ENCODE measurements at places on chromosomes 16 and 17. TPM values are rescaled to one million over a fixed set of nuclear protein-coding genes. Genes with fewer than 3 reads are reported as not detected.

- no peak for DNase-seq
Observed at GRCh38 chr17:46977348-46977747, 1.7 kb downstream of the RPRML start.

DNA sequence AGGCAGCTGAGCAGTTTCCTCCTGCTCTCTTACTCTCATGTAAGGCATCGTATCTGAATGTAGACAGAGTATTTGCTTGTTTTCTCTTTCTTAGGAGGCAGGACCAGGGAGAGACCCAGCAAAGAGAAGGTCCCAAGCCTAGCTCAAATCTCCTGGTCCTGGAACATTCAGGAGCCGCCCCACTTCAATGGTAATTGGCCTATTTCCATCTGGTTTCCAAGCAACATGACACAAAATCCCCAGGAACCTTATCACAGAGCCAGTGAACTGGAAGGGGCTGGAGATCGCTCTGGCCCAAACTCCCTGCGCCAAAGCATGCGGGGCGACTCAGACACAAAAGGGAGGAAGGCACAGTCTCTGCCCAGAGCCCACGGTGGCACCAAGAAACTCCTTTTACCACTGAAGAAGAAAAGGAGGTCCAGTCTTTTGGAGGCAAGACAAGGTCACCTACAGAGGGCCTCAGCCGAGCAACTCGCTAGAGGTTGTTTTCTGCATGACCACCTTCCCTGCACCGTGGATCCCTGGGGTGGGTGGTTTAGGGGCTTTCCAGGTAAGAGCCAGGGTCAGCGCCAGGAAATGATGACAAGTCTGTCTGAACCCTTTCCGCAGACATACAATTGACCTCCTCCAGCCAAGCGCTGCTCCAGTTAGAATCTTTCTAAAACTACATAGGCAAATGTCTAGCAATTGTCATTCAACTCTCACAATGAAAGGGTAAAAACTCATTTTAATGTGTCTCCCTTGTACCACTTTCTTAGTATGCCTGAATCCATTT is 394.7 kb downstream of the SOX9 start:
- no peak for DNase-seq

Gene TBC1D3K
- not detected for total RNA-seq

Gene C16orf92
- not detected for total RNA-seq

- DNase-seq = no peak
Observed at GRCh38 chr17:82912484-82913089, 72.8 kb upstream of the ZNF750 start.

DNA sequence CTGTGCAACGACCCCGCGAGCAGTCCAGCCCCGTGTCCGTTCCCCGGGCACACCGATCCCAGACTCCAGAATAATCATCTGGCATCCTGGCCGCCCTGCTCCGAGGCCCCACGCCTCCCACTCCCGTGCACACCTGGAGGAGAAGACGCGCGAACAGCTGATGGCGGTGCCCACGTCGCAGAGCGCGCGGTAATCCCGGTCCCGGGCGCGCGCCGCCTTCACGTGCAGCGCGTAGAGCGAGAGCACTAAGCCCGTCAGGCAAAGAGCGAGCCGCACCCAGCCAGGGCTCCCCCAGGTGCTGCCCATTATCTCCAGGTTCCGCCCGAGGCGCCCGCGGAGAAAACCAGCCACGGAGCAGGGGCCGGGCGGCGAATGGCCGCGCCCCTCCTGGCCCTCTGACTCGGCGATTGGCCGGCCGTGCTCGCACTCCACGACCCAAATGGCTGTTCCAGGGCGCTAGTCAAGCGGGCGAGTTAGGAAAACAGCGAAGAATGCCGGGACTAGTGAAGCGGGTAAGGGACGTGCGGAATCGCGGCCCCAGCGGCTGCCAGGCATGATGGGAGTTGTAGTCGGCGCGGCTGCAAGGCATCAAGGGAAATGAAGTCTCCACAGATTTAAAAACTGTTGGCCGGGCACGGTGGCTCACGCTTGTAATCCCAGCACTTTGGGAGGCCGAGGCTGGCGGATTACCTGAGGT is at the start of gene VKORC1:
VKORC1 (minus strand) TSS at position 374 of the 697 bp plus-strand sequence; CDS start at position 306, 68 bp downstream.
- peak; percentile 98 for DNase-seq

DNA sequence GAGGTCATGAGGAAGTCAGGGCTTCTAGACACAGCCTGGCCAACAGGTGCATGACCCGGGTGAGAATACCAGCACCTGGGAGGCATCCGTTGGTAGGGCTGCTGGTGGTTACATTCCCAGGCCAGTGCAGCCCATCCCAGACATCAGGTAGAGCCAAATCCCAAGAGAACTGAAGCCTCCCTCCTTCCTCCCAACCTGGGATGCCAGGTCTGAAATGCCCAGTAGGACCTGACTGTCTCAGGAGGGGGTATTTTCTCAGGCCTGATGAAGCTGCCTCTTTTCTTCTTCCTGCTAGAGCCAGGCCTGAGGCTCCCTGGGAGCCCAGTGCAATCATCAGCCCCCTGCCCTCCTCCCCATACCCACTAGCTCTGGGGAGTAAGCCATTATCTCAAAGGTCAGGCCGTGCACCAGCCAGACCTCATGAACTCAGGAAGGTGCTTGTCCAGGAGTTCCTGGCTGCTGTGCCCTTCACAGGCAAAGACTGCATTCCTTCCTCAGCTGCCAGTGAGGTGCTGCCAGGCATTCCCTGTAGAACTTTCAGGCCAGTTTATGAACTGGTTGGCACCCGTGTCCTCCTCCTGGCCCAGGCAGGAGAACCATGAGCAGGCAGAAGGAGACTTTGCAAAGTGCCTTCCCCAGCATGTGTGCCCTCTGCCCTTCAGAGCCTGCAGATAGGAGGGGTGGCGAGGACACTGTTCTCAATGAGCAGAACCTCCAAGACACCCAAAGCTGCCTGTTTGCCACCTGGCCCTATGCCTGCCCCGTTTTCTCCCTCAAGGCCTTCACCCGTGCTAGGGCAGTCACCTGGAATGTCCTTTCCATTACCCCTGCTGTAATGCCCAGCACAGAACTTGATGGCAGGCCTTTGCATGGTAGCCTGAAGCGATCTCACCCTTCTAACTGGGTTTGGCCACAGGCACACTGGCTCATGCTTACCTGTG is 7.6 kb downstream of the TBX2 start:
- DNase-seq = no peak

DNA sequence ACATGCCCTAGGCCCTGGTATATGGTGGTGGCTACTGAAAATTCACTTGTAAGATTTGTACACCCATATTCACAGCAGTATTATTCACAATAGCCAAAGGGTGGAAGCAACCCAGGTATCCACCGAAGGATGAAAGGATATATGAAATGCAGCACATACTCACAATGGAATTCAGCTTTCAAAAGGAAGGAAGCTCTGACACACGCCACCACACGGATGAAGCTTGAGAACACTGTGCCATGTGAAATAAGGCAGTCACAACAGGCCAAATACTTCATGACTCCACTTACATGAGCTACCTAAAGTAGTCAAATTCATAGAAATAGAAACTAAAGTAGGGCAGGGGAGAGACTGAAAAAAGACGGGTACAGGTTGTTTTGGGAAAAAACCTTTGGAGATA is 2.9 kb downstream of the XPO6 start:
- DNase-seq = no peak

- DNase-seq = no peak
Observed at GRCh38 chr16:70421473-70422311, 17.2 kb downstream of the ST3GAL2 start.

GRCh38 chr16:82643136-82643535 is 16.4 kb downstream of the CDH13 start:
- DNase-seq = no peak

DNA sequence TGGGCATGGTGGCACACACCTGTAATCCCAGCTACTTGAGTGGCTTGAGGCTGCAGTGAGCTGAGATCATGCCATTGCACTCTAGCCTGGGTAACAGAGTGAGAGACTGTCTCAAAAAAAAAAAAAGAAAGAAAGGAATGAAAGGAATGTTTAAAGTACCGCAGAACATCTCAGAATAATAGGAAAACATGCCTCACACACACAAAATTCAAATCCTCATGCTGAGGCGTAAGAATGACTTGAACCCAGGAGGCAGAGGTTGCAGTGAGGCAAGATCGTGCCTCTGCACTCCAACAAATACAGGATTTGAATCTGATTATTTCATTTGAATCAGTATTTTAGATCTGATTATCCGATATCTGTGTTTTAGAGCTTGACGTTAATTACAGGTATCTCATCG is 21.3 kb upstream of the GAA start:
- no peak for DNase-seq

DNA sequence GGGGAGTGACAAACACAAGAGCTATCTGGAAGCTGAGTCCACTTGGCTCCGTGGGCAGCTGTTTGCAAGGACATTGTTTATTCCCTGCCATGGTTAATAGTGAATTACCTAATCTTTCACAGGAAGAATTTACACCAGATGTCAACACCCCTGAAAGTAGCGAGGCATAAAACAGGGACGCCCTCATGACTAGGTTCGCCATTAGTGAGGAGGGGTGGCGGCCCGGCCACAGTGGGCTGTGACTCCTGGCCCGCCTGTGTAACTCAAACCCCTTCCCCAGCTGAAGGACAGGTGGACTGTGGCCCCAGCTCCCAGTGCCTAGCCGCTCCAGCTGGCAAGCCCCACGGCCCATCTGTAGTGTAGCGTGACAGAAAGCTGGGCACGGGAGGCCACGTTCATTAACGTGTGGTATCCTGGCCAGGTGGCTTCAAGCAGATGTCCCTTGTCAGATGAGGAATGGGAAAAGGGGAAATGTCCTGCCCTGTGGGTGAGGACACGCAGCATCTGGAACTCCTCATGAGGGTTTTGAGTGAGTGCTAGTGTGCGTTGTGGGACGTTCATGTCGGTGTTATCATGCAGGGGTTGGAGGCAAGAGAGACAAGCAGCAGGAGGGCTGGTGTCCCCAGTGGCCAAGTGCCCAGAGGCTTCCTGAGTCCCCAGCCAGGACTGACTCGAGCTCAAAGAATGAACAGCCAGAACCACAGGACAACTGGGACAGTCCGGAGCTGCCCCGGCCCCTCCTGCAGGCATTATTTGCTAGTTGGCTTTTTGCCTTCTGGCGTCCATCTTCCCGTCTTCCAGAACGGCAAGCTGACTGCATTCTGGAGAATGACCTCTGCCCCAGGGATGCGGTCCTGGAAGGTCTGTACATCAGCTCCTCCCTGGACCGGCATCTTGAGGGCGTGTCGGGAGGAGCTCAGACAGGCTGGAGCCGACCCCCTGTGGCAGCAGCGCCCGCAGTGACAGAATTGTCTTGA is 19.2 kb downstream of the KDM8 start:
- peak; percentile 76 for DNase-seq

DNA sequence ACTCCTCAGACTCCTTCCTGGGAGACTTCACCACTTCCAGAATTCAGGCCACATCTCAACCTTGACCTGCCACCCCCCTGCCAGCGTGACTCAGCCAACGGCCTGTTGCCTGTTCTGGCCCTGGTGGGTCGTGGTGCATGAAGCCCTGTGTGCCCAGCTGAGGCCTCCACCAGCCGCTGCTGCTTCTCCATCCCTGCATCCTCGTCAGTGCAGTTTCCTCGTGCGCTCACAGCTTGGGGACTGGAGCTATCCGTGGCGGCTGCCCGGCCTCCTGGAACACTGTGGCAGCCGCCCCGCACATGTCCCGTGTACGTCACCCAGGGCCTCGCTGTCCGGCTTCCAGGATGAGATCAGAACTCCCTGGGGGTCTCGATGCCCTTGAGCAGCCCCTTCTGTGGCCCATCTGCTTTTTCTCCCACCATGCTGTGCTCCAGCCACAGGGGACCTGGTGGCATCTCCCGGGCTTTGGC is 8.0 kb upstream of the TEDC2 start:
- DNase-seq = no peak

GRCh38 chr17:57595947-57596695 is 149.0 kb downstream of the CCDC182 start:
- DNase-seq = no peak

DNA sequence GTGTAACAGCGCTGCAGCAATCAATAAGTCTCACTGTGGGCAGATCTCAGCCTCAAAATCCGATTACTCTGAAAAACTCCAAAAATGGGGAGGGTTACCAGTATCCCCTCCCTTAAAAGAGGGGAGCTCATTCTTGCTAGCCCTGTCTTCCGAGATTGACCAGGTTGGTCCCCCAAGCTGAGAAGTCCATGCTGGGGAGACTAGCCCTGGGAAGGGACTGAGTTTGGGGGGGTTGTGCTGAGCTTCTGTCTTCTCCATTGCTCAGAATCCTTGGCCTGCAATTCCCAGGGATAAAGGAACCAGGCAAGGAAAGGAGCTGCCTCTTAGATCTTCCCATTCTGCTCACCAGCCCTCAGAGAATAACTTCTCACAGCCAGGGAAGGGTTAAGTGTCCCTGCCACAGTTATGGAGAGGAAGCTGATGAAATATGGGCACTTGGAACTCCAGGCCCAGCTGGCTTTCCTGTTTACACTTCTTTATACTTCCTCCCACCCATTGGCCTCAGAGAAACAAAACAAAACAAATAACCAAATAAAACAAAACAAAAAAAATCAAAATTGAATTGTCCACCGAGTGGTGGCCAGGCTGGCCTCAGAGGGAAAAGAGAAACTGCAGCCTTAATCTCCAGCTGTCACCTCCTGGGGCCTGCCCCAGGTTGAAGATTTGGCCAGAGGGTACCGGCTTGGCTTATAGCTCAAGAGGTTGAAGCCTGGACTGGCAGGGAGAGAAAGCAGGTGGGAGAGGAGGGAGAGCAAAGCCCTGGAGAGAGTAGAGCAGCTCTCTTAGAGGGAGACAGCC is 2.6 kb downstream of the HOXB3 start:
- DNase-seq = no peak

DNA sequence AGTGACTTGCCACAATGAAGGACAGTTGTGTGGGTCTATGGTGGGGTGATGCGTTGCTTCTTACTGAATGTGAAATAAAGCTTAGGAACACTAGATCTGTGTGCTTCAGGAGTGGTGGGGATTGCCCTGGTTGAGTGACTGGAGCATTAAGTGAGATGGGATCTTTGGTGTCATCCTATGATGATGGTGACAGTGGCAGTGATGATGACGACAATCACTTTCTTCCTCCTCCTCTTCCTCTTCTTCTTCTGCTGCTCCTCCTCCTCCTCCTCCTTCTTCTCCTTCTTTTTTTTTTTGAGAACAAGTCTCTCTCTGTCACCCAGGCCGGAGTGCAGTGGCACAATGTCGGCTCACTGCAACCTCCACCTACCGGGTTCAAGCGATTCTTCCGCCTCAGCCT is 396.8 kb downstream of the SEC14L1 start:
- no peak for DNase-seq

DNA sequence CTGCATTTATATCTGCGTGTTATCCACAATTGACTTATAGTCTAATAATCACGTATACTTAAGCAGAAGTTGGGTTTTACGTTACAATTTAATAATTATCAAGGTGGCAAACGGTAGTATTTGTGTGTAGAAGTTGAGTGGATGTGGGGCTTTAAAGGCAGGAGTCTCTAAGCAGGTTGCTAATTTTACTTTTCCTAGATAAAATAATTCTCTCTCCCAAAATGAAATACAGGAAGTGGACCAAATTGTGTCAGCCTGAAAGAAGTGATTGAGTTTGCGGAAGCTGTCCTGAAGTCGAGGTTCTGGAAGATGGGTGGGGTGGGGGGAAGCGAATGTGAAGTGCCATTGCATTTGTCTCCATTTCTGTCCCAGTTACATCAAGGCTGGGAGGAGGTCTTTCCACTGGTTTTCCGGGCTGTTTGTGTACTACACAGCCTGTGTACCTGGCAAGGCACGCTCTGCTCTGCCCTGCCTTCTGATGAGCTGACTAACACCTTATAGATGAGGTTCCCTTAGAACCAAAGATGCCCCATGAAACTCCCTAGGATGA is 385.1 kb downstream of the WWOX start:
- DNase-seq = no peak

- peak; percentile 59 for DNase-seq
Observed at GRCh38 chr16:84514874-84515835, 10.7 kb upstream of the MEAK7 start.
